ENCODE measurements at places on chromosomes 3 and 15.

- no peak for DNase-seq
These were observed 36.5 kb upstream of the KLHL6 start for GRCh38 chr3:183591881-183592521.

GRCh38 chr15:90075420-90076289 is 26.6 kb downstream of the IDH2 start:
- DNase-seq, result no peak

GRCh38 chr15:94080416-94080815 is 150.9 kb upstream of the MCTP2 start:
- no peak for DNase-seq

DNA sequence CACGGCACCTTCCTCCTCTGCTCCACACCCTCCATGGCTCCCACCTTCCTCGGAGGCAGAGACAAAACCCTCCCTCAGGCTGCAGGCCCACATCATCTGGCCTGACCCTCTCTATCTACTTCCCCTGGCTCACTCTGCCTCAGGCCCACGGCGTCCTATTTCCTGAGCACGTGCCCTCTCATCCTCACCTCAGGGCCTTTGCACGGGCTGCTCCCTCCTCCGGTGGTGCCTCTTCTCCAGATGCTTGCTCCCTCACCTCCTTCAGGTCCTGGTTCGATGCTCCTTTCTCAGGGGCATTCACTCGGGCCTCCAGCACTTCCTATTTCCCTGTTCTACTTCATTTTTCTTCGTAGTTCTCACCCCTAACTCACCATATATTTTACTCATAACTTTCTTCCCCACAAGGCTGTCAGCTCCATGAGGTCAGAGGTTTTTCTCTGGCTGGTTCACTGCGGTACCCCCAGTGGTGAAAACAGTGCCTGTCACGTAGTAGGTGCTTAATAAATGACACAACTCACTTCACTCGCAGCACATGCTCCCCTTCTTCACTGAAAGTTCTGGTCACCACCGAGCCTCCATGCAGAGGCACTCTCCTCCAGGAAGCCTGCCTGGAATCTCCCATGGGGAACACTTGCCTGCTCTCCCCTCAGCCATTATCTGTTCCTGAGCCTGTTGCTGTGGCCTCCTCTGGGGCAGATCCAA is 130.7 kb downstream of the WNT7A start:
- DNase-seq, result no peak

DNA sequence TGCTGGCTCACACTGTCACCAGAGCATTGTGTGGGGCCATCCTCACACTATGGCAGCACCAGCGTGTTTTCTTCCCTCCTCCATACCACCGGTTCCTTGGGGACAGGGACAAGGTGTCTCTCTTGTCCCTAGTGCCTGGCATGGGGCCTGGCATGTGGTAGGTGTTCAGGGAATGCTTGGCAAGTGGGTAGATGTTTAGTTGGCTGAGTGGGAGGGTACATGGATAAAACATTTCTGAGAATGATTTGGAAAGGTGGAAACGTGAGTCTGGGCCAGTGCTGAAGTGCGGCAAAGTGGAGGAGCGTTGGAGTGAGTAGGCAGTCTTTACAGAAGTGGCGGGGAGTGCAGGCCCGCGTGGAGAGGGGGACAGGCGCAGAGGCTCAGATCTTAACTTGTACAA is 15.0 kb downstream of the SNAPC5 start:
- no peak for DNase-seq

DNA sequence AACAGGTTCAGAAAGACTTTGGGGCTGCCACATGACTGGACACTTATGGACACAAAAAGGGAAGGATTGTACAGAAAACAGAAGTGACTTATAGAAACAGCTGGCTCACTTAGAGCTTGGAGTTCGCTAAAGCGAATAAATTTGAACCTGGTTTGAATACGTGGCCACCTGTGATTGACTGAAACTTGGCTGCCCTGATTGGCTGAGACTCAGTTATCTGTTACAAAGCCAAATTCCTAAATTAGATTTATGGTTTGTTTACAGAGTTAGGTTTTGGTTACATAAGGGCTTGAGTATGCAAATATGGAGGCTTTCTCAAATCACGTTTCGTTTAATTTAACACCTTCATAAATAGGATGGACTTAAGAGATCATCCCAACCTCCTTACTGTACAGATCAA is 270.2 kb downstream of the THSD4 start:
- no peak for DNase-seq

GRCh38 chr3:95154766-95155165 is 1091.9 kb downstream of the NSUN3 start:
- no peak for DNase-seq

GRCh38 chr15:32831485-32831884 is 113.7 kb downstream of the GREM1 start:
- DNase-seq, result no peak

DNA sequence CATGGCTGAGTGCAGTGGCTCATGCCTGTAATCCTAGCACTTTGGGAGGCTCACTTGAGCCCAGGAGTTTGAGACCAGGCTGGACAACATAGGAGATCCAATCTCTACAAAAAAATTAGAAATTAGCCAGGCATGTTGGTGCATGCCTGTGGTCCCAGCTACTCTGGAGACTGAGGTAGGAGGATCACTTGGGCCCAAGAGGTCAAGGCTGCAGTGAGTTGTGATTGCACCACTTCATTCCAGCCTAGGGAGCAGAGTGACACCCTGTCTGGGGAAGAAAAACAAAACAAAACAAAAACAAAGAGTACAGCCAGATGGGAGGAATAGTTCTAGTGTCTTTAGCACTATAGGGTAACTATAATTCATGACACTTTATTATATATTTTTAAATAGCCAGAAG is 26.2 kb upstream of the COMMD4 start:
- DNase-seq, result no peak

- DNase-seq, result no peak
These were observed 50.5 kb downstream of the CTDSPL start for GRCh38 chr3:37912052-37912733.

DNA sequence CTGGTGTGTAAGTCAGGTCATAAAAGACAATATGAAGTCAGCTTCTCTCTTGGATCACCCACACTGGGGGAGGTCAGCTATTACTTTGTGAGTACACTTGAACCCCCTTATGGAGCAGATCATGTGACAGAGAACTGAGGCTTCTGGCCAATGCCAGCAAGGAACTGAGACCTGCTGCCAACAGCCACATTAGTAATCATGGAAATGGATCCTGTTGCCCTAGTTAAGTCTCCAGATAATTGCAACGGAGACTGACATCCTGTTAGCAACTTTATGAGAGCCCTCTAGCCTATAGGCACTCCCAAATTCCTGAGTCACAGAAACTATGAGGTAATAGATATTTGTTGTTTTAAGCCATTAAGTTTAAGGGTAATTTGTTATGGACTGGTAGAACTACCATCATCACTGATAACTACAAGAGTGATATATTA is 110.4 kb upstream of the GMNC start:
- no peak for DNase-seq
